ENCODE measurements at places on chromosomes 7 and 10.

GRCh38 chr7:140669352-140669751, 3.4 kb upstream of the ADCK2 start:
- no peak for DNase-seq

DNA sequence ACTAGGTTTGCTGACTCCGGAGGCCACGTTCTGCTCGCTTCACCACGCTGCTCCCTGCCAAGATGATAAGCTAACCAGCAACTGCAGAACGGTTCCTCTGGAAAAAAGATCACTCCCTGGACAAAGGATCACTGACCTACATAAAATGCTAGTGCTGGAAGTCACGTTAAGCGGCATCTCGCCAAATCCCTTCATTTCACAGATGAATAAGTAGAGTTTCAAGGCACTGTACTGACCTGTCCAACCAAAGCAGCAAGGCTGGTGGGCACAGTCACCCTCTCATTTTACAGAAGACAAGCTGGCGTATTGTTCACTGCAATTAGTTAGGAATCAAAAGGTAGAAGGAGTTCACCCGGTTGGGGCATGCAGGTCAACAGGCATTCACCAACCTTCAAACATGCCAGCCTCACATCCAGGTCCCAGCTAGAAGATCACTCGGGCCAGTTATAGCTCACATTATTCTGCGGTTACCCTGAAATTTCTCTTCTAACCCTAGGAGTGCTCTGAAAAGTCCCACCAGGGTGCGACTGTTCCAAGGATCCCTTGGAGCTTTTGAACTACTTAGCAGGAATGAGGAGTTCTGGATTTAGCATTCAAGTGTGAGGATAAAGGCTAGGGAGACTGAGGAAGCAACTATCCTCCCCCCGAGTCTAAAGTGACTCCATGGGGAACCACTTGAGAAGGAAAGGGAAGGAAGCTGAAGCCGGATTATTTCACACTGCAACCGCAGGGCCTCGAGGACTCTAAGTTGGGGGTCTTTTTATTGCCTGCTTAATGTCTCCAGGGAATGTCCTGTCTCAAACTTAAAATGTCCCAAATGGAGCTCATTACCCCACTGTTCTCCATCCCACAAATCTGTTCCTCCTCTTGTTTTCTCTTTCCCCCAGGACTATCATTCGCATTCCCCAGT, 32.8 kb downstream of the HIPK2 start:
- DNase-seq = no peak

GRCh38 chr10:106537866-106538265, 626.6 kb downstream of the SORCS1 start:
- DNase-seq = no peak

- no peak for DNase-seq
Measured at GRCh38 chr10:132398566-132398991, 1.6 kb downstream of the PWWP2B start.

DNA sequence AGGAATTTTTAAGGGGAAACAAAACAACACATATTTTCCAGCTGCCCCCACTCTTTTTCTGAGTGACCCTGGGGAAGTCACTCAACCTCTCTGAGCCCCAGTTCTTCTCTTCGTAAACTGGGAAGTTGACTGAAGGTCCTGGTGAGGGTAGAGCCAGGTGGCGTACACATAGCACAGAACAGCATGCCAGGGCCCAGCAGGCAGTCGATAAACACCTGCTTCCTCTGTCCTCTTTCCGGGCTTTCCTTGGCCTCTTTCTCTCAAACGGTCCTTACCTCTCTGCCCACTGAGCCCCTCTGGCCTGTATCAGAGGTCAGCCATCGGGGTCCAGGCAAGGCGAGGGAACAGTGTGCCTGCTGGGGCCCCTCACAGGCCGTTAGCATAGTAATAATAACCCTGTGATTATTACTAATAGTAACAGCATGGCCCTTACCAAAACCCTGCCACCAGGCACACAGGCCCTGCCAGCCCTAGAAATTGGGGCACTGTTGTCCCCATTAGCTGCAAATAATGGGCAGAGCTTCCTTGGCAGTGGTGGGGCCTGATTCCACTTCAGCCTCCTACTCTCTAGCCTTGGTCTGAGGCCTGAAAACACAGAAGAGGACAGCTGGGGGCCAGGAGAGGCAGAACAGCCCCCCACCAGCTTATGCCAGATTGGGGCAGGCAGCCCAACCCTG, 37.3 kb upstream of the SLC29A3 start:
- DNase-seq = no peak

DNA sequence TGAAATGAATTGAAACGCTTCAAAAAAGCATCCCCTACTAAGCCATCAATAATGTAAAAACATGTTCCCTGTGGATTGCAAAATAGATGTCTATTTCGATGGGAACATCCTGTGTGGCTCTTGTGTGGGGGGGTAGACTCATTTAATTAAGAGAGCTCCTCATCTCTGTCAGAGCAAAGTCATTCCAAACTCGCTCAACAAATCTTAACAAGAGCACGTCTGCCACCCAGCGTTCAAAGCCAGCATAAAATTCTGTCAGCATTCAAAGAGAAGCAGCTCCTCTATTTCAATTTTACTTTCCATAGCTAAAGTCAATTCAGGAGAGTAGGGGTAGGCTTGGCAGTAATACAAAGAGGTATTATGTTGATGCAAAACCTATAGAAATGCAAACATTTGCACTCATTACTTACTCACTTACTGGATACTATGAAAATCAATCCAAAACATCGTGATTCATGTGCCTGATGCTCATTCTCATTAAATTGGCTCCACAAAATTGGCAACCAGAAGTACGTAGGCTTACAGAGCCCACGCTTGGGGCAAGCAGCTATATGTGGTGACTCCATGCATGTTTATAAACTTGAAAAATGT, 114.9 kb downstream of the IPMK start:
- no peak for DNase-seq

- no peak for DNase-seq
Measured at GRCh38 chr7:134701272-134701671, 54.6 kb downstream of the BPGM start.

- DNase-seq = no peak
Measured at GRCh38 chr7:5550385-5550784, 126.8 kb upstream of the TNRC18 start.

- no peak for DNase-seq
Measured at GRCh38 chr10:87915989-87916388, 52.6 kb downstream of the PTEN start.
